Mesenteric fat pad (tissue), 1 donor: ENCODE measurements at places on chromosomes 1 and 21. TPM values are rescaled to one million over a fixed set of nuclear protein-coding genes. Genes with fewer than 3 reads are reported as not detected.

- no peak for DNase-seq
Observed at GRCh38 chr1:17405898-17406759, 33.3 kb downstream of the RCC2 start.

DNA sequence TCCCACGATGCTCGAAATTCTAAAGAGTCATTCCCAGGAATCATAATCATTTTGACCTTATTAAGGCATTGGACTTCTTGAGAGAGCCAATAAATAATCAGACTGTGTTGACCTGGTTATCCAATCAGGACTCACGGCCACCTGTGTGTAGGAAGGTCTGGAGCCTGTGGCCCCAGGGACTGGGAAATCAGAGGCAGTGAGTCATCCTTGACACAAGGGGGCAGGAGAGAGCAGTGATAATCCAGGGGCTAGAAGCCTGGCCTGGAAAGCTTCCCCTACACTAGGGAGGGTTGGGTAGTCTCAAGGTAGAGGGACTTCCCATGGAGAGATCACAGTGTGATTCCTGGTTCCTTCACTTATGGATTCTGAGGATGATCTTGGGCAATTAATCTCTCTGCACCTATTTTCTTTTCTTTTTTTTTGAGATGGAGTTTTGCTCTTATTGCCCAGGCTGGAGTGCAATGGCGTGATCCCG is 4.7 kb downstream of the MR1 start:
- no peak for DNase-seq

DNA sequence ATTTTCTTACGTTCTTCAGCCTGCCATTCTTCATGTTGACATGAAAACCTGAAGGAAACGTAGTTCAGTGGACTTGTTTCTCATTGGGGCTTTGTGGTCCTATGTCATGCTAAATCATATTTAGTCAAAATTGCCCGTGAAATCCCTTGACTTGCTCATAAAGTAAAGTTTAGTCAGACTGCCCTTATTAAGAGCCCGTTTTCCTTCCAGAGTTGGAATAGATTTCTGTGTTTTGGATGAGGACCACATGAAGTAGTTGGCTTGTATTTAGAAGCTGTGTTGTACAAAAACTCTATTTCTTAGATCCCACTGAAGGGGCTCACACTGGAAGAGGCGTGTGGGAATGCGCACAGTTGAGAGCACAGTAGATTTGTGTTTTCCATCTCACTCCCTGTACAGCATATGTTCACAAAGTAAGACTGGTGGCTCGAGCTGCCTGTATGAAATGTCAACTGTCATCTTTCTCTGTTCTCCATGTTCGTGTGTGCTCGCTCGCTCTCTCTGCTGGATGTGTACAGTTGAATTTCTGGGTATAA is 42.4 kb downstream of the CAMTA1 start:
- DNase-seq, result no peak

- DNase-seq, result no peak
Observed at GRCh38 chr1:202590126-202590525, 120.1 kb downstream of the SYT2 start.

GRCh38 chr1:219498666-219499065 is 114.2 kb downstream of the ZC3H11B start:
- no peak for DNase-seq

DNA sequence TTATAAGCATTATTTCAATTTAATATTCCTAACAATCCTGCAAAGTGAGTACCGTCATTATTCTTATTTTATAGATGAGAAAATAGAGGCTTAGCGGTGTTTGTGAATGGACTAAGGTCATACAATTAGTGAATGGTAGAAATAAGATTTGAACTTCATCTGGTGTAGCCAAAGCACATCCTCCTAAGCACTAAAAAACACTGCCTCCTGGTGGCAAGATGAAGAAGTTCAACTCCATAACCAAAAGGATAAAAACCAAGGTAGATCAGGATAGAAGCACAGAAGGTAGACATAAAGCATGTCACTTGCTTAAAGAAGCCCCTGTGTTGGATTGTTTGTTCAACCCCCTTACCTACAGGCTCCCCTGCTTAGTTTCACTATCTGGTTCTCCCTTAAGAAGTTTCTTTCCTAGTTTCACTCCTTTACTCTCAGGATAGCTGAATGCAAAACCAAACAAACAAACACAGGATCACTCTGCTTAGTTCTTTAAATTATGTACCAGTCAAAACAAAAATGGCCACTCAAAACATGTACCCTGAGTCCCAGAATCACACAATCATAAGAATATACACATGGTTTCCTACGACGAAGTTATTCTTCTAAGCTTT is 12.7 kb upstream of the AIM2 start:
- no peak for DNase-seq

DNA sequence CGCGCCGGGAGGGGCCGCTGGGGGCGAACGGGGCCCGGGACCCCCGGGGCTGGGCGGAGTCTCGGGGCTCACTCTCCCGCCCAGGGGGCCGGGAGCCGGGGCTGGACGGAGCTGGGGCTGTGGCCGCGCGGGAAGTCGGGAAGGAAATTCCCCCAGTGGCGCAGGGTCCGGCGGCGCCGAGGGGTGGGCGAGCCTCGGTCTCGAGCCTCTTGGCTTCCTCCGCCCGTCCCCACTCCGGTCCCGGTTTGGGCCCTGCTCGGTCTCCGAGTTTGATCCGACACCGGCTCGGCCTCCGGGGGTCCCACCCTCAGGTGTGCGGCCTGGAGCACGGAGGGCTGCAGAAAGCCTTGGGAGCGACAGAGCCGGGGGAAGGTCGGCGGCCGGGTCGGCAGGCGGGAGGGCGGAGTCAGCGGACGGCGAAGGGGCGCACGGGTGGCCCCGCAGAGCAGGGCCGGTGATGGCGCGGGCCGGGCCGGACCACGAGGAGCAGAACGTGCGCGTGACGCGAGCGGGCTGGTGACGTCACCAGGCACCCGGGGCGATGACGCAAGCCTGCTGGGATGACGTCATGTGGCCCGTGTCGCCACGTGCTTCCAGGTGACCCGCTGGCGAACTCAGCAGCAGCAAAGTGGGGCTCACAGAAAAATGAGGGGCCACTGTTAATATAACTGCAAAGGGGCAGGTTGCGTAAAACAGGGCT is 610 bp upstream of the HES4 start:
- no peak for DNase-seq

DNA sequence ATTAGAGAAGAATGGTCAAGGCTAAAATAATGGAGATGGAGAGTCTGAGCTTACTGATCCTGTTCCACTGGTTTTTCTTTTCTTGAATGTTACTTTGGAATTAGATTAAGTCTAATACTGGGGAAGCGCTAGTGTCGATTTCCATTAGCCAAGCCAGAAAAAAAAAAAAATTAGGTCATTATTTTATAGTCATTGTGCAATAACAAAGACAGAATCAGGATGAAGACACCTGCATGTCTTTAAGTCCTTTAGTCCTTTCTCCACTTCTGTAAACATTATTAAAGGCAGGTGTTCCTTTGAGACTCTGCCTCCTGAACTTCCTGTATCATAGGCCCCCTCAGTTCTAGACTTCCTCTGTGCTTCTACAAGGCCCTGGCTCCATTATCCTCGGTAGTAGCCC is 42.8 kb downstream of the MYSM1 start:
- DNase-seq, result no peak

DNA sequence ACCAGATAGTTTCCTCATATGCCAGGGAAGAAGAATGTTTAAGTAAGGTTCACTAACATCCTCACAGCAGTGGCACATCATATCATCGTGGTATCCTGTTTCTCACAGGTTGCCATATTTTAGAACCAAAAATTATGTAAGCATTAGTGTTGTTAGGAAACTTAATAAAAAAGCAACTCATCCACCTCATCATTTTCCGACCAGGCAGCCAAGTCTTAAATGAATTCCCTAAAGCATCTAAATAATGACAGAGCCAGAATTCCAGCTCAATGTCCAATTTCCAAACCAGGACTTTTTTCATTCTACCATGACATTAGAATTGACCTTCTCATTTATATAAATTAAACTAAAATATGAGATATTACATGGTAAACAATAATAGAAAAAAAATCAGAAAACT is 272.7 kb downstream of the NTNG1 start:
- no peak for DNase-seq

DNA sequence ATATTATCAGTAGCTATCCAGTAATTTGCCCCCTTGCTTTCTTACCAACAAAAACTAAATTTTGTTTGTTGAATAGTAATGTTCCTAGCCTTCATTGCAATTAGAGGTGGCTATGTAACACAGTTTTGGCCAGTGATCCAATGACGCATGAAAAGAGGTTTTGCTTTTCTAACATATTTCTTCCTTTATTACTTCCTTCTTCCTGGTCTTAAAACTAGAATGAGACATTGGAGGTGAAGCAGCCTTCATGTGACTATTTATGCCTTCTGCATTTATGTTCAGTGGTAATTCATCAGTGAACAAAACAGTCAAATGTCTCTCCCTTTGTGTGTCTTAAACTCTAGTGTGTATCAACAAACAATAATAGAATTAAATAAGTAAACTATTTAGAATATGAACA is 35.5 kb downstream of the LRIF1 start:
- no peak for DNase-seq

DNA sequence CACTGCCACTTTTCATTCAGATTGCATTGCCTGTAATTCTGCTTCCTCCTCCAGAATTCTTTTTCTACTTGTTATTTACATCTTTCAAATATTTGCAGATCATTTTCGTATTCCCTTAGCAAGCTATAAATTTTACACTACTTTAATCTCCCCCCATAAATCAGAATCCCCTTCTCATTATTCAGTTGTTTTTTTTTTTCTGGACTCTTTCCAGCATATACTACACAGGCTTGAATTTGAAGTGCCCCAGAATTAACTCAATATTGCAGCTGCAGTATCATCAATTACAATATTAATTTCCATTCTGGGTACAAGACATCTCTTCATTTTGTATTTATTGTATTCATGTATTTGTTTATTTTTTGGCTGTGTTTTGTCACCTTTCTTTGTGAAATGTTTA is 1494.3 kb downstream of the AMY1C start:
- no peak for DNase-seq

- no peak for DNase-seq
Observed at GRCh38 chr1:1324084-1324523, 356 bp downstream of the INTS11 start.

PALMD gene
- 212 TPM for total RNA-seq

IKBKE gene
- total RNA-seq, result 9.9 TPM

OR2T33 gene
- not detected for total RNA-seq

NR5A2 gene
- total RNA-seq, result 9.6 TPM

ARID4B gene
- total RNA-seq, result 25.2 TPM

GBP6 gene
- not detected for total RNA-seq
